CD4-positive, alpha-beta T cell (primary cell): ENCODE measurements at places on chromosomes 2 and 18.

- DNase-seq: no peak
Measured at GRCh38 chr2:219291910-219292490, 12.8 kb downstream of the DNAJB2 start.

DNA sequence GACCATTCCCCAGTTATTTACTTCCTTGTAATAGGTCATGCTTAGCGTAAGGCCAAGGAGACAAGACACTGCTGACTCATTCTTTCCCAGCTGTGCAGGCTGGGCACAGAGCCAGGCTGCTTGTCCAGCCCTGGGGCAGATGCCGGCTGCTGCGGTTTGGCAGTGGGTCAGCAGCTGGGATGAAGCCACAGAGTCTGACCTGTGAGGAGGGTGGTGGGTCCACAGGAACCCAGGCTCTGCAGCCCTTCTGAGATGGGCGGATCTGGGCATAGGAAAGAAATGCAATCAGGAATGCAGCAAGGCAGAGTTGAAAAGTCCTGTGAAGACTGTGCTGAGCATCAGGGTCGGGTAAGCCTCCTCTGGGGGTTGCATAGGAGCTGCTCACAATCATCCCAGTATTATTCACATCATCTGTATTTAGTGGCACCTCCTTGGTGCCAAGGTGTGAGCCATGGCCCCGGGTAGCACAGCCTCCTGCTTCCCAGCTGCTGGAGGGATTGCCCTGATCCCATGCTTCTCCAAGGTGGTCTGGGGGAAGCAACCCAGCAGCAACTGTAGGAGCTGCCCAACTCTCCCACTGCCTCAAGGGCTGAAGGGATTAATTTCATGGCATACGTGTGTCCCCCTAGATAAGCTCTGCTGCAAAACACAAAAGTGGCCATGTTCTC lies 139.0 kb downstream of the DDX1 start:
- DNase-seq: no peak

DNA sequence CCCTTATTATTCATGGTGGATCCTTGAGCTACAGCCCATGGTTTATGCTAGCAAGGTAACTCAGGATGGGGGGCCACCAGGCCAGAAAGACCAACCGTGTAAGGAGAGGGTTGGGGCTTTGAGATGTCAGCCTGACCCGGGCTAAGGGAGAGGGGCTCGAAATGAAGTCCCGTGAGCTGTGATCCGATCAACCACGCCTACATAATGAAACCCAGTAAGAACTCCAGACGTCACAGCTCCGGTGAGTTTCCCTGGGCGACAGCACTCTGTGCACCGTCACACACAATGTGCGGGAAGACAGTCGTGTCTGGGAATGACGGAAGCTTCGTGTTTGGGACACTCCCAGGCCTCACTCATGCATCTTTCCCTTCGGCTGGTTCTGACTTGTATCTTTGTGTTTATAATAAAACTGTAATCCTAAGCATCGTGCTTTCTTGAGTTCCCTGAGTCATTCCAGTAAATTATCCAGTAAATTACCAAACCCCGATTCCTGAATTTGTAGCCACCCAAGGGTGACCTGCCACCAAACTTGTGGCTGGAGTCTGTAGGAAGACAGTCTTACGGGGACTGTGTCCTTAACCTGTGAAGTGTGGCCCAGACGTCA lies 44.2 kb downstream of the CYP27C1 start:
- no peak for DNase-seq

DNA sequence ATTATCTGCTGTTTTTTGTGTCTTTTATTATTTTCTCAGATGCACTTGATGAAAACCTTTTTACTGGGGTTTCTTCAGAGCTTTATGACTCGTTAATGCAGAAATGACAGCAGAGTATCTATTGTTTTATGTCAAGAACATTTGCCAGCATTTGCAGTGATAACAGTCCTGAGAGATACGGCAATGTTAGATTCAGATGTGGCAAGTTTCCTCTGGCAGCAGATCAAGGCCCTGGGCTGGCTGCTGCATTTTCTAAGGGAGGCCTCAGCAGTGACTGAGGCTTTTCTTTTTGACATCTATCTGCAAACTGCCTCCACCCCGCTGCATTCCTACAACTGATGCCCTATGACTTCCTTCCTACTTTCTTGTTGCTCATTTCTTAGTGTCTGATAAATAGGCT lies 40.2 kb downstream of the EFEMP1 start:
- DNase-seq: no peak

DNA sequence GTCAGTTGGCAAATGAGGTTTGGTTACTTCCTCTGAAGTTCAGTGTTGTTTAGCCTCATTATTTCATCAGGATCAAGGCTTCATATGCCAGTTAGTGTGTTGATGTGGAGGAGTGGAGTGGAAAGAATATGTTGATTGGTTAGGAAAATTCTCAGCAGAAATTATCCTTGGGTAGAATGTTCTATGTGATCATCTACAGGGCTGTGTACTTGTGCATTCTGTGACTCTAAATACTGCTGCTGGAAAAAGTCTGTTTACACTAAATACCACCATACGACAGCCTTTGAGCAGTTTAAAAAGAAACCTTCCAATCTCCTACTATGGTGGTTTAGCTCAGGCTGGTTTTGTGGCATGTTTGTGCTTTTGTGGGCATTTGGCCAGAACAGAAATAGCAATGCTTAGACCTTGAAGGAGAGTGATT lies 25.8 kb downstream of the CAB39 start:
- DNase-seq: no peak

DNA sequence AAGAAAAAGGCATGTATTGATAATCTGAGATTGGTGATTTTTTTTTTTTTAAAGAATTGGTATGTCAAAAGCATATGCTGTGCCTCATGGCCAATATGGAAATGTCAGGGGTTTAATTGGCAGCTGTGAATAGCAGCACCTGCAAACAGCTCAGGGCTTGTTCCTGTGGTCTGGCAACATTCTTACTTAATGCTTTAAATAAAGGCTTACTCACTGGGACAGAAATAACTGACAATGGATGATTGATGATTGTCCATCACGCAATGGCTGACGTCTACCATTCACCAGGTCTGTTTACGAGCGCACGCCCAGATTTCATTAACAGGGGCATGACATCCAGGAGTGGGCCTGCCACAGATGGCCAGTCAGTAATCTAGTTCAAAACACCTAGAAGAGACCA lies 66.7 kb downstream of the ETAA1 start:
- DNase-seq: no peak
